ENCODE measurements at places on chromosomes 4 and X. TPM values are rescaled to one million over a fixed set of nuclear protein-coding genes. Genes with fewer than 3 reads are reported as not detected.

DNA sequence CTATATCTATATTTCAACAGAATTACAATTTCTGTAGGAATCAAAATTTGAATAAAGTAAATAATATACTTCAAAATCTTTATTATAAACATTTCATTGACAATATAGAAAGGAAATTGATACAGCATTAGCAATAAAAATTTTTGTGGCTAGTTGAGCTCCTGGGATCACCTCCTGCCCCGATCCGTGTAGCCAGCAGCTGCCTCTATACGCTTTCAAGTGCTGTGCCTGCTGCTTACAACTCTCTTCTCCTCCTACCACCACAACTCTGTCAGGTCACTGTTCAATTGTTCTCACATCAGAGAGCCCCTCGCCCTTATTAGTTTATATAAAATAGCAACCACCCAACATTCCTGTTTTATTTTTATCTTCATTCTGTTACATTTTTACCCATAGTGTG lies 27.6 kb downstream of the INPP4B start:
- H3K4me3 ChIP-seq = no peak overlapping the region
- DNase-seq = no peak
- H3K36me3 ChIP-seq = no peaks in the 10 kb centered on the region
- H3K27ac ChIP-seq = no peak overlapping the region
- H3K27me3 ChIP-seq = no peaks in the 10 kb centered on the region
- H3K4me1 ChIP-seq = no peaks in the 10 kb centered on the region

DNA sequence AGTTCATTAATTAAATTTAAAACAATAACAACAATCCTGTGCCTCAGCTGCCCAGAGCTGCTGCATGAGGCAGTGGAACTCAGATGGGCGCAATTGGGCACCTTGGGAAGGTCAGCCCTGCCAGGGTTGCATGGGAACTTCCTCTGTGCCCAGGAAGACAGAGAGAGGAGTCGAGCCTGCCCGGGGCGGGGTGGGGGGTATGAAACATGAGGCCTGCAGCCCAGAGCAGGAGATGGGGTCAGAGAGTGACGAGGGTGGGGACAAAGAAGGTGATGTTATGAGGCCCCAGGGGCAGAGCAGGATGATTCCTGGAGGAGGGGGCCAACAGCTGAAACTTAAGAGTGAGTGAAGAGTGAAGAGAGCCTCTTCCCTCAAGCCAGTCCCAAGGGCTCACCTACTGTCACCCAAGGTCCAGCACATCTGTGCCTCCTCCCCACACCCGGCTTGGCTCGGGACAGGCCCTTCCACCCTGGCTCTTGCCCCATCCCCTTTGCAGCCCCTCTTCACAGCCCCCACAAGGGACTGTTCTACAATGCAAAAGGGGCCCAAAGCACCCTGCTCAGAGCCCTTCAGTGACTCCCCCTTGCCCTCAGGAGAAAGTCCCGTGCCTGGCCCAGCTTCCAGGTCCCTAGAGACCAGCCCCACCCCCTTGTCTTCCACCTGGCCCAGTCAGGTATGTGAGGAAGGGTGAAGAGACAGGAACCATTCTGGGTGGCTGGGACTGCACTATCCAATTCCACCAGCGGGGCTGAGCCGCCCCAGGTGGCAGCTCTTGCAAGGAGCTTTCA lies 31.4 kb downstream of the HMX1 start:
- DNase-seq = no peak
- no peak overlapping the region for H3K4me3 ChIP-seq
- H3K27me3 ChIP-seq = no peaks in the 10 kb centered on the region
- H3K27ac ChIP-seq = no peak overlapping the region
- no peaks in the 10 kb centered on the region for H3K4me1 ChIP-seq

GRCh38 chrX:140586951-140587350 lies 82.1 kb upstream of the SOX3 start:
- H3K4me3 ChIP-seq = no peak overlapping the region
- no peaks in the 10 kb centered on the region for H3K36me3 ChIP-seq
- no peaks in the 10 kb centered on the region for H3K4me1 ChIP-seq
- no peak for DNase-seq

Gene MAPK10
- total RNA-seq = 0.85 TPM

- H3K4me1 ChIP-seq = no peaks in the 10 kb centered on the region
- no peak for DNase-seq
- no peak overlapping the region for H3K4me3 ChIP-seq
- no peaks in the 10 kb centered on the region for H3K27me3 ChIP-seq
- H3K36me3 ChIP-seq = no peaks in the 10 kb centered on the region
Observed at GRCh38 chr4:77635876-77636275, 30.3 kb downstream of the CXCL13 start.

Gene HS6ST2
- 0.26 TPM for total RNA-seq

- no peak overlapping the region for H3K4me3 ChIP-seq
- no peak for DNase-seq
- H3K27ac ChIP-seq = no peak overlapping the region
- H3K27me3 ChIP-seq = no peaks in the 10 kb centered on the region
- no peaks in the 10 kb centered on the region for H3K4me1 ChIP-seq
Observed at GRCh38 chr4:48409203-48409602, 67.9 kb downstream of the SLAIN2 start.

GRCh38 chrX:136866337-136867095 lies 14.0 kb downstream of the RBMX start:
- H3K27me3 ChIP-seq = no peaks in the 10 kb centered on the region
- no peak overlapping the region for H3K27ac ChIP-seq
- H3K36me3 ChIP-seq = peaks cover 39% of the 10 kb centered on the region
- H3K4me1 ChIP-seq = no peaks in the 10 kb centered on the region
- no peak for DNase-seq
- H3K4me3 ChIP-seq = no peak overlapping the region

Gene TRIML2
- not detected for total RNA-seq

DNA sequence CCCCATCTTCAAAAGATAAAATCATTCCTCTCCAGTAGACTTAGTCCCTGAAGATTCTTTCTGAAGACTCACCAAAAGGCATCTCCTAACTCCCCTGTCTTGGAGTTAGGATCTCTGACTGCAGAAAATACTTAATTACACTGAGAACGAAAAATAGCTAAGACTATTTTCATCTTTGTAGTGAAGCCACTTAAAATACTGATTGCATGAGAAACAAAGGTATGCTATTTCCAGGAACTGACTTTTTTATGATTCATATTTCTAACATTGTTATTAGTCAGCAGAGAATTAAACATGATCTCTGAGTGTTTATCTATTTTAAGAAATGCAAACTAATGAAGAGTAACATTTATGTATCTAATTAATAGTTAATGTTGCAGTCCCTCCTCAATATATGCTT lies 71.8 kb upstream of the NR3C2 start:
- H3K27ac ChIP-seq = no peak overlapping the region
- H3K4me3 ChIP-seq = no peak overlapping the region
- no peaks in the 10 kb centered on the region for H3K27me3 ChIP-seq
- DNase-seq = no peak
- no peaks in the 10 kb centered on the region for H3K4me1 ChIP-seq

DNA sequence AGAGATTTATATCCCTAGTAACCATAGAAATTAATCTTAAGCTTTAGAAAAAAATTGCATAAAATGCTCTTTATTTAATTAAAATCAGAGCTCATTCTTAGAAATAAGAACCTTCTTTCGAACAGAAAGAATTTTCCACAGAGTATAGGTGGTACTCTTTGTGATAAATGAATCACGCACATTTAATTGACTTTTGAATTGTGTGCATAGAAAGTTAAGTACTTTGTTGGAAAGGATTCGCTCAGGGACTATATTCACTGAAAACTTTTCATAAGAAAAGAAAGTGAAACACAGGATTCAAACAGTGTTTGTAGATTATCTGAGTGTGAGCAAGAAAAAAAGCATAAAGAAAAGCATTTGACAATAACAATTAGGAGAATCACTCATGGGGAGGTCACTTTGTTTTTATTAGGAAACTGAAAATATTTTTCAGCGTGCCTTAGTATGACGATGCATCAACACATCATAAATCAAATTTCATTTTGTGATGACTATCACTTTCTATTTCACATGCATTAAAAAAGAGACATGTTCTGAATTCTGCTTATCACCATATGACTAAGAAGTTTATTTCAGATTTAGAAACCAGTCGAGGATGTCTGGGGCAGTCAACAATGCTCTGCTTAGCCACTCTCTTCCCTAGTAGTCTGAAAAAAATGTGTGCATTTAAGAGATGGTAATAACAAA lies 49.5 kb downstream of the STX18 start:
- no peak for DNase-seq
- H3K27me3 ChIP-seq = no peaks in the 10 kb centered on the region
- peak overlapping the region; percentile 4 for H3K27ac ChIP-seq
- H3K4me3 ChIP-seq = no peak overlapping the region

GRCh38 chrX:12954981-12955380 lies 19.9 kb upstream of the TMSB4X start:
- no peak overlapping the region for H3K27ac ChIP-seq
- H3K4me1 ChIP-seq = peaks cover 6% of the 10 kb centered on the region
- no peak for DNase-seq
- H3K27me3 ChIP-seq = no peaks in the 10 kb centered on the region
- no peak overlapping the region for H3K4me3 ChIP-seq
- no peaks in the 10 kb centered on the region for H3K36me3 ChIP-seq

Gene NUP62CL
- 1.1 TPM for total RNA-seq

Gene PCSK1N
- 17.8 TPM for total RNA-seq

GRCh38 chrX:86149119-86149518 lies 868 bp downstream of the DACH2 start:
- DNase-seq = no peak
- H3K27me3 ChIP-seq = peaks cover 9% of the 10 kb centered on the region
- no peaks in the 10 kb centered on the region for H3K4me1 ChIP-seq
- H3K36me3 ChIP-seq = no peaks in the 10 kb centered on the region

Gene NMU
- 0.54 TPM for total RNA-seq

Gene PRDM8
- total RNA-seq = 5.3 TPM

- no peak for DNase-seq
- H3K4me1 ChIP-seq = no peaks in the 10 kb centered on the region
- H3K36me3 ChIP-seq = no peaks in the 10 kb centered on the region
- H3K4me3 ChIP-seq = no peak overlapping the region
- H3K27me3 ChIP-seq = 0 out of 2 replicates have a peak, but pooled peaks cover 2% of the 10 kb centered on the region
- no peak overlapping the region for H3K27ac ChIP-seq
Observed at GRCh38 chr4:54281054-54281766, 52.1 kb downstream of the PDGFRA start.

GRCh38 chr4:145937971-145938611 lies 532 bp downstream of the ZNF827 start:
- no peaks in the 10 kb centered on the region for H3K27me3 ChIP-seq
- peaks cover 10% of the 10 kb centered on the region for H3K4me1 ChIP-seq
- no peaks in the 10 kb centered on the region for H3K36me3 ChIP-seq
- peak overlapping the region; percentile 84 for H3K4me3 ChIP-seq
- peak overlapping the region; percentile 82 for H3K27ac ChIP-seq
- DNase-seq = no peak

GRCh38 chr4:2092669-2093053 lies 33.5 kb downstream of the NAT8L start:
- DNase-seq = no peak
- no peak overlapping the region for H3K27ac ChIP-seq
- H3K27me3 ChIP-seq = no peaks in the 10 kb centered on the region
- no peaks in the 10 kb centered on the region for H3K36me3 ChIP-seq
- no peaks in the 10 kb centered on the region for H3K4me1 ChIP-seq
- H3K4me3 ChIP-seq = no peak overlapping the region

DNA sequence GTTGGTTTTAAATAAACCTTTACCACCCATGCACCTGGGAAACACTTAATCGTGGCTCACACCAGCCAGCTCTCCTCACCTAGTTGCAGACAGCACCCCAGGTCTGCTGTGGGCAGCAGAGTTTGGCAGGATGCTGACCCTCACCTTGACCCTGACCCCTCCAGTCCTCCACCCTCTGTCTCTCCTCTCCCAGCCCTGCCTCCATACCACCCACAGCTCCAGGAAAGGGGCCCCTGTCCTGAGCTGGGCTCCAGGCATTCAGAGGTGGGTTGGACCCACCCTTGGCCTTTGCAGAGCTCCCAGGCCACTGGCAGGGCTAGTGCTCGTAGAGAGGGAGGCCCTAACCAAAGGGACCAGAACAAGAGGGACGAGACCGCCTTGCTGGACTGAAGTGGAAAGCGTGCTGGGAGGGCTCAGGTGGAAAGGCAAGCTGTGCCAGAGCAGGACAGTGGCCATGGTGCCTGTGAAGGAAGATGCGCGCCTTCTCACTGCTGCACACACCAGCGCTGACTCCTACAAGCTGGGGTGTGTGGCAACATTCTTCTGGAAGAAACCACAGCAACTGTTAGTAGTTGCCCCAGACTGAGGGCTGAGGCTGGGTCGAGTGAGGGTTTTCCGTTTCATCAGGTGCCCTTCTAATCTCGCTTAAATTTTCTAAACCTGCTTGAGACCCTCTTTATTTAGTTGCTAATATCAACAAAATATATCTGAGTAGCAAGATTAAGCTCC lies 10.7 kb upstream of the S100P start:
- H3K4me1 ChIP-seq = no peaks in the 10 kb centered on the region
- H3K27me3 ChIP-seq = no peaks in the 10 kb centered on the region
- no peak overlapping the region for H3K4me3 ChIP-seq
- no peaks in the 10 kb centered on the region for H3K36me3 ChIP-seq
- DNase-seq = no peak
- H3K27ac ChIP-seq = no peak overlapping the region

Gene PI4K2B
- 9.6 TPM for total RNA-seq

Gene BOD1L1
- 18.1 TPM for total RNA-seq

DNA sequence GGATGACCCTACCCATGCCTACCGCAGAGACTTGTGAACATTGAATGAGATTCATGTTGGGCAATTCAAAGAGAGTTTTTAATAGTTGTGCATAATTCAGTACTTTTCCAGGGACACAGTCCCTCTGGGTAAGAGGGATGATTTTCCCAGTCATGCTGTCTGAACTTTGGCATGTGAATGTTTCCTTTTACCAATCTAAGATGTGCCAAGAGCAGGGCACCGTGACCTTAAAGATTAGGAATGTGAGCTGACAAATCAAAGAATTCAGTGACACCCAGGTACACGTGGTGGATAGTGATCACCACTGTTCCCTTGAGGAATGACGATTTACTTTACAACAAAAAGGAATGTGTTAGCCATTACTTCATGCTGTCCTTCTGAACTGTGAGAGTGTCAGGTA lies 515.6 kb downstream of the PPARGC1A start:
- no peaks in the 10 kb centered on the region for H3K36me3 ChIP-seq
- DNase-seq = no peak
- H3K27me3 ChIP-seq = no peaks in the 10 kb centered on the region
- no peaks in the 10 kb centered on the region for H3K4me1 ChIP-seq
- no peak overlapping the region for H3K4me3 ChIP-seq

DNA sequence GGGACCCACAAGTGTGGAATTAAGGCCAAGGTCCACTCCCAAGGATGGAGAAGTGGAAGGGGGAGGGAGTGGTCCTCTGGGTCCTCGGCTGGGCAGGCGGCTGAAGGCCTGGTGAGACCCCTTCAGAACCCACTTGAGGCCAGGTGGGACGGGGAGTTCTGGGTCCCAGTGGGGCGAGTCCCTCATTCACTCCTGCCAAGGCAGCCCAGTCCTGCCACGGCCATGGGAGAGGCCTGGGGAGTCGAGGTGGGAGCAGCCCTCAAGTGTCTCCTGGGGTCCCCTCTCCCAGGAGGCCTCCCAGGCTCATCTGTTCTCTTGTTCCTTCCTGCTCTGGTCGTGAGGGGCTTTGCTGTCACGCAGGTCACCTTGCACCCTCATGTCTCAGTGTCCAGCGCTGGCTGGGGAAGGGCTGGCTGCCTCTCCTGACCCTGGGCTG lies 6.1 kb upstream of the SH3BP2 start:
- H3K36me3 ChIP-seq = no peaks in the 10 kb centered on the region
- peaks cover 12% of the 10 kb centered on the region for H3K4me1 ChIP-seq
- no peak overlapping the region for H3K4me3 ChIP-seq
- no peaks in the 10 kb centered on the region for H3K27me3 ChIP-seq
